T-helper 9 cell (primary cell): ENCODE measurements at places on chromosomes 7 and 10.

GRCh38 chr7:131524115-131524514 is 32.3 kb downstream of the PODXL start:
- DNase-seq, result no peak

- DNase-seq, result no peak
Observed at GRCh38 chr10:70804421-70804808, 11.3 kb upstream of the SGPL1 start.

- no peak for DNase-seq
Observed at GRCh38 chr7:29844559-29844958, 38.3 kb downstream of the WIPF3 start.

GRCh38 chr7:159030490-159031134 is 114.1 kb downstream of the VIPR2 start:
- DNase-seq, result no peak

DNA sequence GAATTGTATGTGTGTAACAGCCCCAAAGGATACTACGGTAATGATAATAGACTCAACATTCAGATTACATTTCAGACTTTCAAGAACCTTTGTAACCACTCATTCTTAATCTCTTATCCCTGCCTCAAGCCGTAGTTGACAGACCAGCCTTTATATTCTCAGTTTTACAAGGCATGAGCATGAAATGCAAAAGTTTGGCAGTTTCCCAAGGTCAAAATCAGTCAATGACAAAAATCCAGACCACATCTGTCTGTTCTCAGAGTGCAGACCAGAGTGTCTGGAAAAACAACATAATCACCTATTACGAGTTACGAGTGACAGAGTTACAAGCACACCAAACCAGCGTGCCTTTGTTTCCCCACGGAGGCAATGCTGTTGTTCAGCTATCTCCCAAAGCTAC is 178.6 kb upstream of the LRGUK start:
- DNase-seq, result no peak
